ENCODE measurements at places on chromosomes 5 and 9.

GRCh38 chr5:172248637-172249036 is 34.9 kb downstream of the UBTD2 start:
- DNase-seq = no peak

DNA sequence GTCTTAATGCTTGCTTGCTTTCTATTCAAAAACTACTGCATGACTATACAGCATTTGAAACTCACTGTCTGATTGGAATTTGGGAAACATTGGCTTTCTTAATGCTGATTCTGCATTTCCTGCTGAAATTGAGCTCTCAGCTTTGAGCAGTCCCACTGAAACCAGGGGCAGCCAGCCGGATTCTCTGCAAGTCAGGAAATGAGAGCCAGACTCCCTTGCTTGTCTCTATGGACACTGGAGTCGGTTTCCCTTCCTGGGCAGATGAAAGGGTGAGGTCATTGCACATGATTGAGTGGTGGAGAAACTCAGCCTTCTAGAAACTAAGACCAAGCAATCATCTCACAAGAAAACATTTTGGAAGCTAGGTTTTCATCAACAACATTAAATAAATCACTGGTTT is 119.7 kb upstream of the SPATA31C2 start:
- peak; percentile 38 for DNase-seq

GRCh38 chr5:4230786-4231641 is 635.4 kb downstream of the IRX1 start:
- DNase-seq = no peak

DNA sequence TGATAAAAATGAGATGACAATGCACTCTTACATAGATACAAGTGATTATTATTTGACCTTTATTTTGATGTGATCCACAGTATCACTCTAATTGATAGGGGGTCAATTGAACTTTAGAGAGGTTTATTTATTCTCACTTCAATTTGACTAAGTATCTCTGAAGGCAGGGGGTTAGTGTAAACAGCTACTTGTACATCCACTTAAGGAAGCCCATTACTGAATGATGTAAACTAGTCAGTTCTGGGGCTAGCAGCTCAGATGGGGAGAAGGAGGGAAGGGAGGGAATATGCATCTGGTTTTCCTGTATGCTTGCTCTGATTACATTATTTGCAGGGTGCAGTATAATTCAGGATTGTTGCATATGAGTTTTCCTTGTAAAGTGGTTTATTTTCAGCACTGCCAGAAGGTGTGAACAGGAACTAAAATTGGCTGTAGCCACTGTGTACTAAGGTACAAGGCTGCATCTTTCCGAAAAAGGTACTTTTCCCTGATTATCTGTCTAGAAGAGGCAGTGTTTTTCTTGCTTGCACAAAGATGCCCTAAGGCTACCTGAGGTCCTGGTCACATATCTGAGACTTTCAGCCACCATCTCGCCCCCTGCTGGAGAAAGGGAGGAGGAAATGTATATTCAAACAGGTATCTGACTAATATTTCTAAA is 51.2 kb downstream of the MRPS27 start:
- no peak for DNase-seq

GRCh38 chr5:75512383-75513074 is 838 bp downstream of the POLK start:
- no peak for DNase-seq

- no peak for DNase-seq
Observed at GRCh38 chr5:154818471-154819116, 31.8 kb downstream of the FAXDC2 start.

DNA sequence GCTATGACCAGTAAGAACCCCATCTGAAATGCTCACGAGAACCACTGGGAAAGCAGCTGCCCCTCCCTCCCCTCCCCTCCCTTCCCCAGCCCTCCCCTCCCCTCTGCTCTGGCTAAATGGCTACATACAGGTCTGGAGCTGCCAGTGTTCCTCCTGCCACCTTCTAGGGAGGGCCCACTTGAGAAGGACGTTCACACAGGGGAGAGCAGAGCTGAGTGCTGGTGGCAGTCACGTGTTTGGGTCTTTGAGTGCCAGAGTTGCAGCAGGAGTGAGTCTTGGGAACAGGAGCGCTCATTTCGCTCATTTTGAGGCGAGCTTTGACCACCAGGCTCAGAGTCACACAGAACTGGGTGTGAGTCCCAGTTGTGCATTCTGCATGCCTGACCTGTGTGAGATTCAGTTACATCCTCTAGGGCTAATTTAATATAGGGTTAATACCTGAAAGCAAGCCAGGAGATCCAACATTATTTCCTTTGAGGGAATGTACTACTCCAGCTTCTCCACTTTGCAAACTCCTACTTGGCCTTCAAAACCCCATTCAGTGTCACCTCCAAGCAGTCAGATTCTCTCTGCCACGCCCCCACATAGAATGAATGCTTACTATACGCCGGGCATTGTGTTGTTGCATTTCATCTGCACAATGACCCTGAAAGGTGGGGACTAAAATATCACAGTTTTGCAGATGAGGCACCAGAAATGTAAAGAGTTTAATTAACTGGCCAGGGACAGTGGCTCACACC is 25.1 kb downstream of the CPLX2 start:
- DNase-seq = no peak

DNA sequence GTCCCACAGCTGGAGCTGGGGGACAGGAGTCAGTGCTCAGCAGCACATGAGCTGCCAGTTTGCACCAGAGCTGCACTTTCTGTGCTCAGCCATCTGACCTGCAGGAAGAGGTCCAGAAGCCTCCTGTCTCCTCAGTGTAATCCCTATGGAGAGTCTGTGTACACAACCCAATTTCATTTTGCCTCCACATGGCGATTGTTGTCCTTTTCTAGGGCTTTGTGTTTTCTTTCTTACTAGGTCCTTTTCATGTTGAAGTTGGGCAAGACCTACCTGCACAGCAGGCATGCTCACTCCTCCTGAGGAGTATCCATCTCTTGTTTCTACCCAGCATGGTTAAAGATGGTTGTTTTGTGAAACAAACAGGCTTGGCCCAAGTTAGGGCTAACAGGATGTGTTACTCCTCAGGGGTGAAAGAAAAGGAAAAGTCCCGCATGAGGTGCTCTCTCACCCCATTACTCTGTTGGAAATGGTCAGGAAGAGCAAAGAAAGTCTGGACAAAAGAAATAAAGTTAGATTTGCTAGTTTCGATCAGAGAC is 273.0 kb downstream of the TMEM167A start:
- DNase-seq = no peak

DNA sequence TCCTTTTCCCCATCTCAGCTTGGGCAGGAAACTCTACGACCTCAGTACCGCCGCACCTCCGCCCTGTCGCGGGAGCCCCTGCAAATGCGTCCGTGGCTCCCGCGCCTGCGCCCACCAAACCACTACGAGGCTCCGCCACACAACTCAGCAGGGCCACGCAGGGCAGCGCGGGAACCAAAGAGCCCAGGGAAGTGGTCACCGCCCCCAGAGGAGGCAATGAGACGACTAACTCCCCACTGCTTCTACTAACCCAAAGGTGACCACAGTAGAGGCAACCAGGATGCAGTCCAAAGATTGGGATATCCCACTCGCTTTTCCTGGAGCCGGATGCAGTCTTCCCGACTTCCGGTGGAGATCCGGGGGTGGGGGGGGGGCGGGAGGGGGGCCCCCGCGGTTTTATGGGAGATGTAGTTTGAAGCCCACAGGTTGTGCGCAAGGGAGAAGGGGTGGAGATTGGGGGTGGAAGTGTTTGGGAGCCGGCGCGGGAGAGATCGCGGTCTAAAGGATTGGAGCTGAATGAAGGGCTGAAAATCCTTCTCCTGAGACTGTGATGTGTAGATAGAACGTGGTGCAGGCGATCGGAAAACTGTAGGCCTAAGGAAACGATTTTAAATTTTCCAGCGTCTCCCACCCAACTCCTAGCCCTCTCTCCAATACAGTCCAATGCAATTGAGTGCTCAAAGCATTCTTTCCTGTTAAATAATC is at the start of gene NUDT12:
Gene NUDT12, minus strand, starts transcription at position 337 of the 705 bp plus-strand sequence. CDS start 2,541 bp downstream, outside the sequence.
- DNase-seq = peak; percentile 28

DNA sequence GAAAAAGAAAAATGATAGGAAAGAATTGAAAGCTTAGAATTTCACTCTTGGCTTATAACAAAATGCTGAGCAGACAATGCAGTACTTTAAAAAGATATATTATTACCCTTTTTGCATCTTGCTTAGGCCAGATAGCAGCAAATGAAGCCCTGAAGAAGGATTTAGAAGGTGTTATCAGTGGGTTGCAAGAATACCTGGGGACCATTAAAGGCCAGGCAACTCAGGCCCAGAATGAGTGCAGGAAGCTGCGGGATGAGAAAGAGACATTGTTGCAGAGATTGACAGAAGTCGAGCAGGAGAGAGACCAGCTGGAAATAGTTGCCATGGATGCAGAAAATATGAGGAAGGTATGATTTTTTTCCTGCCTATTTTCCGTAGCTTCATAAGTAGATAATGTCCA is 50.8 kb downstream of the CNTRL start:
- DNase-seq = no peak

- no peak for DNase-seq
Observed at GRCh38 chr5:169116961-169117461, 183.9 kb downstream of the SLIT3 start.

DNA sequence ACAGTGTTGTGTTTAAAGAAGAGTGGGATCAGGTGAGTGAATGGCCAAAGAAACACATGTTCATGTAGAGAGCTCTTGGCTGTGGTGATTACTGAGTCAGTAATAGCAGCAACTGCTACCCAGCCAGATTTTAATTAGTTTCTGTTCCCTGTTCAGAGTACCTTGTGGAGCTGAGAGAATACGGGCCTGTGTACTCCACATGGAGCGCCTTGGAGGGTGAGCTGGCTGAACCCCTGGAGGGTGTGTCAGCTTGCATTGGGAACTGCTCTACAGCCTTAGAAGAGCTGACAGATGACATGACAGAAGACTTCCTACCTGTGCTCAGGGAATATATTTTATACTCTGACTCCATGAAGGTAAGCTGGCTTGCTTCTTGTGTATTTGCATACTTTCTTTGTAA is 52.3 kb downstream of the SLC46A2 start:
- no peak for DNase-seq

- DNase-seq = no peak
Observed at GRCh38 chr9:106575823-106576222, 287.1 kb upstream of the ZNF462 start.

- no peak for DNase-seq
Observed at GRCh38 chr9:87651431-87651830, 74.5 kb upstream of the CTSL start.

DNA sequence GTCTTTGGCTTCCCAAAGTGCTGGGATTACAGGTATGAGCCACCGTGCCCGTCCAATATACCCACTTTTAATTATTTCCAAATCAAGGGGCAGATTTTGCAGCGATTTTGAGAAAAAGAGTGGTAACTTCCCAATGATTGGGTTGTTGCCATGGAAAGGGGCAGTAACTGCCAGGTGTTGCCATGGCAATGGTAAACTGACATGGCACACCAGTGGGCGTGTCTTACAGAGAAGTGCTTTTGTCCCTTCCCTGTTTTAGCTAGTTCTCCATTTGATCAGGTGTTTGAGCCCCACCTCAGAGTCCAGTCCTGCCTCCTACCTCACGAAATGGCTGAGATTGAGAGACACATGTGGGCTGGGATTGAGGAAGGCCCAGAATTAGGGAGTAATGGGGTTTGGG is 86.3 kb upstream of the IER5L start:
- DNase-seq = no peak

- DNase-seq = no peak
Observed at GRCh38 chr5:175889910-175890684, 18.7 kb downstream of the CPLX2 start.

- DNase-seq = no peak
Observed at GRCh38 chr5:53543401-53543800, 17.0 kb upstream of the NDUFS4 start.

GRCh38 chr9:93597871-93598646 is 21.7 kb downstream of the PHF2 start:
- DNase-seq = no peak

- no peak for DNase-seq
Observed at GRCh38 chr5:120160124-120160895, 303.8 kb upstream of the PRR16 start.

DNA sequence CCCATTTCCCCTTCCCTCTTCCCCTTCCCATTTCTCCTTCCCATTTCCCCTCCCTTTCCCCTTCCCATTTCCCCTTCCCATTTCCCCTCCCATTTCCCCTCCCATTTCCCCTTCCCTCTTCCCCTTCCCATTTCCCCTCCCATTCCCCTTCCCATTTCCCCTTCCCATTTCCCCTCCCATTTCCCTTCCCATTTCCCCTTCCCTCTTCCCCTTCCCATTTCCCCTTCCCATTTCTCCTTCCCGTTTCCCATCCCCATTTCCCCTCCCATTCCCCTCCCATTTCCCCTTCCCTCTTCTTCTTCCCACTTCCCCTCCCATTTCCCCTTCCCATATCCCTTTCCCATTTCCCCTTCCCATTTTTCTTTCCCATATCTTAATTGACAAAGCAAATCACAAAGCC is 109.0 kb downstream of the OLFM1 start:
- no peak for DNase-seq
